Stomach (tissue), 19 donors: ENCODE measurements at places on chromosomes 7 and 10. TPM values are rescaled to one million over a fixed set of nuclear protein-coding genes. Genes with fewer than 3 reads are reported as not detected.

- no peaks in the 10 kb centered on the region for H3K27me3 ChIP-seq
- peak overlapping the region; percentile 87 for H3K27ac ChIP-seq
- H3K36me3 ChIP-seq = peaks cover 17% of the 10 kb centered on the region
- no peak for DNase-seq
- H3K4me1 ChIP-seq = peaks cover 18% of the 10 kb centered on the region
These were observed 60.2 kb downstream of the MKI67 start for GRCh38 chr10:128065881-128066534.

- peak overlapping the region; percentile 26 for H3K4me3 ChIP-seq
- no peaks in the 10 kb centered on the region for H3K27me3 ChIP-seq
- no peak for DNase-seq
- H3K4me1 ChIP-seq = peaks cover 37% of the 10 kb centered on the region
- H3K27ac ChIP-seq = no peak overlapping the region
These were observed 6.1 kb downstream of the CYP2W1 start for GRCh38 chr7:988963-989529.

Gene BLNK
- 20.2 TPM for polyA plus RNA-seq

GRCh38 chr7:102320601-102321350 is 34.1 kb downstream of the SH2B2 start:
- H3K27ac ChIP-seq = no peak overlapping the region
- DNase-seq = no peak
- H3K36me3 ChIP-seq = peaks cover 5% of the 10 kb centered on the region
- peaks cover 47% of the 10 kb centered on the region for H3K27me3 ChIP-seq
- peaks cover 6% of the 10 kb centered on the region for H3K4me1 ChIP-seq

Gene CALD1
- polyA plus RNA-seq = 172 TPM

- DNase-seq = peak; percentile 52
- H3K4me3 ChIP-seq = no peak overlapping the region
- no peaks in the 10 kb centered on the region for H3K27me3 ChIP-seq
- peaks cover 38% of the 10 kb centered on the region for H3K4me1 ChIP-seq
These were observed 3.7 kb downstream of the STX1A start for GRCh38 chr7:73715648-73716317.
